ENCODE measurements at places on chromosomes 4 and X.

- DNase-seq, result no peak
Measured at GRCh38 chr4:10671366-10671765, 13.2 kb downstream of the CLNK start.

DNA sequence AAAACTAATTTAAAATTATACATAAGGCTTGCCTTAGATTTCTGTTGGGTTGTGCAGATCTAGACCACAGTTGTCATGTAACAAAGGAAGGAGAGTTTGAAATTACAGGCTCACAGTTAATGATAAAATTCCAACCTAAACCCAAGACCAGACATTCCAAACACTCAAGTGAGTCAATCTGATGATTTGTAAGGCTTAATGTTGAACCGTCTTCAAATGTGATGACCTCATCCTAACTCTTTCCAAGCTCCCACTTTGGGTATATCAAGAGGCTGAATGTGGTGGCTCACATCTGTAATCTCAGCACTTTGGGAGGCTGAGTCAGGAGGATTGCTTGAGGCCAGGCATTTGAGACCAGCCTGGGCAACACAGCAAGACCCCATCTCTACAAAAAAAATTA lies 149.2 kb downstream of the TBL1X start:
- DNase-seq, result no peak

GRCh38 chr4:87895964-87896621 lies 63.3 kb downstream of the MEPE start:
- no peak for DNase-seq

DNA sequence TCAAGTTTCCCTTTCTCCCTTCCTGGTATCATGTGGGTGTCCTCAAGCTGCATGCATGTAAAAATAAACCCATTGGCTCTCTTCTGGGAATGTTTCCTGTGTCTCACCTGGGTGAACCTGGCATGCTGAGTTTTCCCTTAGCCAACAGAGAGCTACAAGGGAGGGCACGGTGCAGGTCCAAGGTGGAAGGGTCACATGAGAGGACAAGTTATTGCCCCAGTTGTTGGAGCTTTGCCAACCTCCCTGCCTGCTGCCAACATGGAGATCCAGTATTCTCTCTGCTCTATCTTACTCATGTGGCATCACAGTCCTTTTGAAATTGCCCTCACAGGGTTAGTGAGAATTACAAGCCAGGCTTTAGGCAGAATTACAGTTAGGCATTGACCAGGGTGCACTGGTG lies 196.1 kb upstream of the GYPA start:
- DNase-seq, result no peak

DNA sequence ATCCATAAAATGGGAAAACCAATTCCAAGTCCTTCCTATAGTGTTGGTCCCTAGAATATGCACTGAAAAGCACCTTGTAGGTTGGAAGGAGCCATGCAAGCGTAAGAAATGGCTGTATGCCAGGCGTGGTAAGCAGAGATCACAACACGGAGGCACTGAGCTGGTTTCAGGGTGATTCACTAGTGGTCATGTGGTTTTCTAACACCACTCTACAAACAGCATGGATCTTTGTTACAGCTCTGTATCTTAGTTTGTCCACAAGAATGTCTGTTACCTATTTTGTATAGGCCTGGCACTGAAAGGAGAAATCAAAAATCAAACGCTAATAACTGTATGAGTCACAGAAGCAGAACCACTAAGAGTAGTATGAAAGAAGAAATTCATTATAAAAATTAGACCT lies 71.9 kb downstream of the MAGEB17 start:
- DNase-seq, result no peak

DNA sequence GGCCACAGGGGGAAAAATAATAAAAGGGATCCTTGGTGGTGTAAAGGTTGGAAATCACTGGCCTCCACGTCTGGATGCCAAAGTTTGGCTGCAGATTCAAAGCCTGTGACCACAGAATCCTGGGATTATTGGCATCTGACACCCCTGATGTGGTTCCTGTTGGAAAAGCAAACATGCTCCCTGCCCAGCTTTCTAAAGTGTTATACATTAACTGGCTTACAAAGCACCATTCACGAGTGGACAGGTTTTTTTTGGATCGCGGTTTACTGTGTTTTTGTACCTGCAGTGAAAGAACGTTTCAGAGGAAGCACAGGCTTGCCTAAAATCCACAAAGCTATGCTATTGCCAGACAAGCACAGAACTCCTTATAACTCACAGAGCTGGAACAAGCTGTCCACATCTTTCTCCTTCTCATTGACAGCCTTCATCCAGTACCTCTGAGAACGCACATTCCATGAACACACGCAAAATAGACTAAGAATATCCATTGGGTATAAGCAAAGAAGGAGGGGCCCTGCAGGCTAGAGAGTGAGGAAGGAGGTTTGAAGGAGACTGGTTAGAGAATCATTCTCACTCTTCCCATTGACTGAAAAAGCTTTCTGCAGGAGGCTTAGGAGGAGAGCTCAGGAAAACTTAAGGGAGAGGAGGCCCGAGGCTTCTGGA lies 14.5 kb upstream of the CAPN6 start:
- DNase-seq, result no peak

Measured in HAP-1 (cell line).